NCI-H2081 treated with DMSO at 0.1 percent for 48 hours (cell line): ENCODE measurements at places on chromosomes 16 and 17.

GRCh38 chr16:46980926-46981325 is 7.5 kb upstream of the DNAJA2 start:
- no peak for DNase-seq

- DNase-seq: no peak
Observed at GRCh38 chr16:83967091-83967490, 953 bp upstream of the NECAB2 start.

DNA sequence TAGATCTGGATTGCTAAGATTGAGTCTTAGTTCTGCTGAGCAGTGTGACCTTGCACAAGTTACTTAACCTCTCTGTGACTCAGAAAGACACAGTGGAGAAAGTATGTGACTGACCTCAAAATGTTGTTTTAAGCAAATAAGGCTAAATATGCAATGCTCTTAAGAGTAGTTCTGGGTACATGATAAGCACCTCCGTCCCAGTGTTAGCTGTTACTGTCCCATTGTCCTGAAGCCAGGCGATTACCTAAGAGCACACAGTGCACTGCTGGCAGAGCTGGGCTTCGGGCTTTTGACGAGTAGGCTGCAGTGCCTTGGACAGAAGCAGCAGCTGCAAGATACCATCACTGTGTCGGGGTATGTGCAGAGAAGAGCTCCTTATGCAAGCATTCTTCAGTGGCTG is 32.7 kb upstream of the FOXF1 start:
- DNase-seq: no peak

GRCh38 chr16:68434624-68435210 is 13.6 kb downstream of the SMPD3 start:
- no peak for DNase-seq

DNA sequence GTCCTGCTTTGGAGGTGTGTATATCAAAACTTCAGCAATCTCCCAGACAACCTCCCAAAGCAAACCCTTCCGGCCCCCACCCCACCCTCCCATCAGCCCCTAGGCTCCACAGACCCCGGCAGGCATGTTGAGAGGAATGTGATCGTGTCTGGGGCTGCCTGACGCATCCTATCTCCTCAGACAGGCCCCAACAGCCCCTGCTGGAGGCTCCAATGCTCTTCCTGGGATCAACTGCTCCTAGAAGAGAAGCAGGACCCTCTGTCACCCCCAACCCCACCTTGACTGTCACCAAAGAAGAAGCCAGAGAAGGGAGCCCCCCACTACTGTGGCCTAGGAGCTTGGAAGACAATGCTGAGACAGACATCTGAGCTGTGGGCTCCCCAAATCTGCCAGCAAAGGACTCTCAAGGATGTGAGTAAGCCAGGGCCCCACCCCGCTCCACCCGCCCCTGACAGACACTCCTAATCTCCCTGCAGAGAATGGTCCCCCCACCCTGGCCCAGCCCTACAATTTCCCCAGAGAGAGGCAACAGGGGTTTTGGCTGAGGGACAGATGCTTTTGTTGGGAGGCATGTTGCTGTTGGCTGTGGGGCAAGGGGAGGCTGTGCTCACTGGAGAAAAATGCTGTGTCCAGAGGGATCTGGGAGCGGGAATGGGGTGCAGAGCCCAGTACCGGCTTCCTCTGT is 1.6 kb upstream of the KRT14 start:
- DNase-seq: no peak

DNA sequence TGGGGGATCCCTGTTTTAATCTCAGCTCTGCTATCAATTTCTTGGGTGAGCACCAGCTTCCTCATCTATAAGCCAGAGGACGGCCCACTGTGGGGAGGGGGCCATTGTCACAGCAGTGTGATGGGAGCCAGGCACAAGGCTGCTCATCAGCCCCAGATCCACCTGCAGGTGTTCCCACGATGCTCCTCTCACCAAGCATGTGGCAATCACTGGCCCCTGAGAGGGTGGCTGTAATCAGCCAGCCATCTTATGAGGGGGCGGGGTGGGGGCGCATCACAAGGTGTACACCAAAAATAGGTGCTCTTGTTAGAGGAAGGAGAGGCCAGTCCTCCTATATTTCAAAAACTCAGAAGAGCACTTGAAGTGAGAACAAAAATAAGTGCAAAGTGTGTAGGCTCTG is 31.2 kb downstream of the HNF1B start:
- DNase-seq: no peak

GRCh38 chr16:54140057-54140787 is 146.4 kb downstream of the IRX3 start:
- DNase-seq: no peak

GRCh38 chr16:10033556-10033955 is 148.7 kb downstream of the GRIN2A start:
- no peak for DNase-seq

GRCh38 chr16:86430814-86431213 is 79.5 kb upstream of the FOXF1 start:
- DNase-seq: no peak

DNA sequence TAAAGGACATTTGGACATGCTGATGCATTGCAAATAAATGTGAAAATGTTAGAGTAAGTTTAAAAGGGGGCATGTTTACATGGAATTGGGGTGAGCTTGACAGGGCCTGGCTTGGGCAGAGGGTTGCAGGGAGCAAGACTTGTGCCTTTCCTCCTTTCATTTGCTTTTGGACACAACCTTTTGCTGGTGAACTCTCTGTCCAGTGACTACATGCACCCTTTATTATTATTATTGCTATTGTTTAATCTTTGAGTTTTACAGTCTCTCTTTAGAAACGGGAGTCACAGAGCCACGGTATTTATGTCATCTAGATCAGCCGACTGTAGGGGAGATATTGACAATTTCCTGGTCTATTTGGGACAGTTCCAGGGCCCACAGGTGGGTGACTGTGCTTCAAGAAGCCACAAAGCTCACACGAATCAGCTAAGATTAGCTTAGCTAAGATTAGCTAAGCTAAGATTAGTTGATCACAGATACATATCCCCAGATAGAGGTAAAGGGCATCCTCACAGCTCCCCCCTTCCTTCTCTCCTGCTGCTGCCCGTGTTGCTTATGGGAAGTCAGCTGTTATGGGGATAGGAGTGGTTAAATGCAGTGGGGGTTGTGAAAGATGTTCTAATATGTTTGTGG is 28.9 kb upstream of the ETV4 start:
- DNase-seq: no peak

DNA sequence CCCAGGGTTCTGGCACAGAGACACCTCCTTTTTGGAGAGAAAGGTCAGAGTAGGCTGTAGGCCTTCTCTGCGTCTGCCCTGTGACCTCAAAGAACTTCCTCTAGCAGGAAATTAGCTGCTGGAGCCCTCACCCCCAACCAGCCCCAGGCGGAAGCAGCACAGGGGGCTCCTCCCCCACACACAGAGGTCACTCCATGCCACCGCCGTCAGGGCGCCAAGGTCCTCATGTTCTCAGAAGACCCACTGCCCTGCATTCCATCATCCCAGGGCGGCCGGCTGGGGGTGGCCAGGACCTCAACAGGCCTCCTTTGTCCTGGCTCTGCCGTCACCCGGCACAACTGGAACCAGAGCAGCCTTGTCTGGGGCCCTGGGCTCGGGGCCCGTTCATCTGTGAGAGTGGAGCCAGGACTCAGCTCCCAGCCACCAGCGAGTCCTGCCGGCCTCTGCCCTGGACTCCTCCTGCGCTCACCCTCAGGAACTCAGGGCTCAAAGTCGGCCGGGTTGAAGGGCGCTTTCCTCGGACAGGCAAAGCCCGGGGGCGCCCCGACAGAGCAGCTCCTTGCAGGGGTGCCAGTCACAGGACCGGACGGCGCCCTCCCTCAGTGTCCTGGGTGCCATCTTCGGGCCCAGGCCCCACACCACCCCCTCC is 1.2 kb downstream of the TMC6 start:
- DNase-seq: no peak

DNA sequence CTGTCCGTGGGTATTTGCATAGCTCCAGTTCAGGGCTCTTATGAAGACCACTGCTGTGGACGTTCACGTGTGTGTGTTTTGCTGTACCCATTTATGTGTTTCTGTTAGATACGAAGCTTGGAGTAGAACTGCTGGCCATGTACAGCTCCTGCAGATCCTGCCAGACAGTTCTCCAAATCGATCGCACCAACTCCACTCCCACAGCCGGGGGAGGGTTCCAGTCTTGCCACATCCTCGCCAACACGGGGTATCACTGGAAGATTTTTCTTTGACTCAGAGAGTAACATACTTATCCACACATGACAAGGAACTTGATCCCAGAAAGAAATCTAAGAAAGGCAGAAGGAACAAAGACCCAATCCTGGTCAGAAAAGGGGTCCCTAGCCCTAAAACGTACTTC is 37.4 kb downstream of the TMEM186 start:
- DNase-seq: no peak

DNA sequence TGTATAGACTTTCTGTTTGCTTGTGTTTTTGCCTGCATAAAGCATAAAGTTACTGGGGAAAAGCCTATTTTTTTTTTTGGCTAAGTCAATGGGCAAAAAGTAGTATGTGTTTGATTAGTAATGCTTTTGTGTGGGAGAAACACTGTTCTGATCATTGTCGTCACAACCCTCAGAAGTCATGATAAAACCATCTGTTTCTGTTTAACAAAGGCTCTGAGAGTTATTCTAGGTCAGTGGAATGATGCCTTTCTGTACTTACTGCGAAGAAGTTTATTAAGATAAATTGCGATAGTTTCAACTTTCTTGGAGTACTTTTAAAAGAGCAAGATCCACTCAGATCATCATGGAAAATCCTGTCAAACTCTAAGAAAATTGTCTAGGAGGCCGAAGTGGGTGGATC is 80.9 kb downstream of the PRKCA start:
- no peak for DNase-seq

DNA sequence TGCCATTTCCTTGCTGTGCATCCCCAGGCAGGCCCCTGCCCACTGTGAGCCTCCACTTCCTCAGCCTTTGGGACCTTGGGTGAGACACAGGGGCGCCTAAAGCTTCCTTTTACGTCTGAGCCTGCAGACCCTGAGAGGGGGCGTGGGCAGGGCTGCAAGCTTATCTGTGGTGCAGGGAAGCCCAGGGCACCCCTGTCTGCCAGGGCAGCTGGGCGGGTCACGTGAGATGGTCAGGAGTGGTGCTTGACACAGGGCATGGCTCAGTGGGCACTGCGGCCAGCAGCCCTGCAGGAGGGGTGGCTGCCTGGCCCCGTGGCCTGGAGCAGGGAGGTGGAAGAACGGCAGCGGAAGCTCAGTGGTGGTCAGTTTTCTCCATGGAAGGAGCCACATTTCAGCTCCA is 54.8 kb upstream of the ZC3H18 start:
- DNase-seq: no peak

- DNase-seq: no peak
Observed at GRCh38 chr17:78986649-78987328, 7.1 kb upstream of the LGALS3BP start.

DNA sequence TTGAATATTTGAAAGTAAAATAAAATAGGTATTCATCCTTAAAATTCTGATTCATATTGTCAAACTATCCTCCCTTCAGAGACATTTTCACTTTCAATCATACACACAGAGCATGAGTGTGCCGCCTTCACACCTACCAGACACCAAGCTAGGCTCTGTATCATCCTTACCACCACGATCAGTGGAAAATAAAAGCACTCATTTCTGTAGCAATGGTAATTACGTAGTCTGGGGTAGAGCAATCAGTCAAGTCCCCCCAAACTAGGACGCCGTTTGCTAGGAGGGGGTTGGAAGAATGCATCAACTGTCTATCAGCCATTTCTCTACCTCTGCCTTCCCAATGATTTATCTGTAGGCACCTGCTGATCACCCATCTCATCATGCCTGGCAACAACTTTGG is 84.6 kb upstream of the GRIN2A start:
- no peak for DNase-seq

- no peak for DNase-seq
Observed at GRCh38 chr17:17849147-17849820, 12.5 kb upstream of the SREBF1 start.

GRCh38 chr17:53724726-53725125 is 98.0 kb upstream of the KIF2B start:
- DNase-seq: no peak

GRCh38 chr17:2309338-2310154 is 5.8 kb downstream of the SRR start:
- no peak for DNase-seq

GRCh38 chr17:14575471-14575953 is 274.6 kb downstream of the HS3ST3B1 start:
- no peak for DNase-seq

- peak; percentile 17 for DNase-seq
Observed at GRCh38 chr17:67322042-67322787, 44.2 kb downstream of the PSMD12 start.

- DNase-seq: no peak
Observed at GRCh38 chr17:51496378-51496777, 236.0 kb downstream of the UTP18 start.

DNA sequence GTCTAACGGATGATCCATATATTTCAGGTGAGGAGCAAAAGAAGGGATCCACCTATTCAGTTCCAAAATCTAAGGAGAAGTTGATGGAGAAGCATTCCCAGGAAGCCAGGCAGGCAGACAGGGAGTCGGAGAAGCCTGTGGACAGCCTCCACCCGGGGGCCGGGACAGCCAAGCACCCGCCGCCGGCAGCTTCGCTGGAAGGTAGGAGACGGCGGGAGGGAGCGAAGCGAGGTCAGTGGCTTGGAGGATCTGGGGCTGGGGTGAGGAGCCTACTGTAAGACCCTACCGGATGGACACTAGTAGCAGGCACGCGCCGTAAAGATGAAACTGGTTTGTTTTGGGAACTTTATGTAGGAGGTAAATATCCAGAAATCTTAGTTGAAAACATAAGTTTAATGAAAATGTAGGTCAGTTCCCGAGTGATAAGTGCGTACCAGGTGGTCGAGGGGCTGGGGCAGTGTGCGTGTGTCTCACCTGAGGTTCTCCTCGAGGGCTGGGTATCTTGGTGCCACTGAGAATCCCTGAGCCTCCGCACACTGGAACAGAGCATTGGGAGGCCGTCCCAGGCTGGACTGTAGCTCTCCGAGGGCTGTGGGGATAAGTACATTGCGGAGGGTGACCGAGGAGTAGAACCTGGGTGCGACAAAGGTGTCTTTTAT is 714 bp downstream of the SPATA33 start:
- no peak for DNase-seq

DNA sequence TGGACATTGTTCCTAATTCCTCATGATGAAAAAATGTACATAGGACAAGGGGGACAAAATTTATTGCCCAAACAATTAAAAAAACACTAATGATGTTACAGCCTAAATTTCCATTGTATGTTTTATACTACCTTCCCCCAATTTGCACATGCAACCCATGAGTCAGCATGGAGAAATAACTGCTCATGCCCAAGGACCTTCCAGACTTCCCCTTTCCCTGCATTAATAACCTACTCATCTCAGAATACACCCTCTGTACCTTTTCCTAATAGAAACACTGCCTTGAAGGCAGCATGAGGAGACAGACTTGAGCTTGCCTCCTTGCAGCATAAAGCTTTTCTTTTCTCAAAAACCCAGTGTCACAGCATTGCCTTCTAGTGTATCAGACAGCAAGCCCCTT is 2402.8 kb downstream of the TP53TG3F start:
- DNase-seq: no peak
